ENCODE measurements at places on chromosomes 11 and 22.

DNA sequence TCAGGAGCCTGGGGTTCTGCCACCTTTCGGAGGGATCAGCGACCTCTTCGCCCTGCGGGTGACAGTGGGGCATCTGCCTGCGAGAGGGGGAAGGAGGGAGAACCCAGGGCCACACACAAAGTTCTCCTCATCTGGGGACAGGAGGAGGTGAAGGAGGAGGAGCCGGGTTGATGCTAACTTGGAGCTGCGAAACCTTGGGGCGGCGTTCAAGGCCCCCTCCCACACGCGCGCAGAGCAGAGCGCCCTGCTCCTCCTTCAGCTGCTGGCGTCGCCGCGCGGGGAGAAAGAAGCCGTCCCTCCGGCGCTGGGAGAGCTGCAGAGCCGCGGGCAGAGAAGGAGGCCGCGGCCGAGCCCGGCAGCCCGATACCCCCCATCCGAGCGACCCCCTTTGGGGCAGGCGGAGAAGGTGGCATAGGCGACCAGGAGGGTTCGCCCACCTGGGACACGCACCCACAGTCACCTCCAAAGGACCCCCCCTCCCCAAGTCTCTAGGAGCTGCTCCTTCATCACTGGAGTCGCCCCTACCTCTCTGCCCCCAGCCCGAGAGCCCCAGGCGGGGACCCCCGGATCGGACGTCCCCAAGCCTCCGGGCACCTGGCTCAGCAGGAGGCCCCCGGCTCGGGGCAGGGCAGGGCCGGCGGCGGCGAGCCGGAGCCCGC, at the start of gene RASD2:
RASD2 (plus strand) TSS at position 237 of the 659 bp plus-strand sequence. CDS start 5,979 bp downstream, outside the sequence.
- no peak for DNase-seq

- no peak for DNase-seq
These were observed 7.3 kb upstream of the OR52W1 start for GRCh38 chr11:6191742-6192141.

DNA sequence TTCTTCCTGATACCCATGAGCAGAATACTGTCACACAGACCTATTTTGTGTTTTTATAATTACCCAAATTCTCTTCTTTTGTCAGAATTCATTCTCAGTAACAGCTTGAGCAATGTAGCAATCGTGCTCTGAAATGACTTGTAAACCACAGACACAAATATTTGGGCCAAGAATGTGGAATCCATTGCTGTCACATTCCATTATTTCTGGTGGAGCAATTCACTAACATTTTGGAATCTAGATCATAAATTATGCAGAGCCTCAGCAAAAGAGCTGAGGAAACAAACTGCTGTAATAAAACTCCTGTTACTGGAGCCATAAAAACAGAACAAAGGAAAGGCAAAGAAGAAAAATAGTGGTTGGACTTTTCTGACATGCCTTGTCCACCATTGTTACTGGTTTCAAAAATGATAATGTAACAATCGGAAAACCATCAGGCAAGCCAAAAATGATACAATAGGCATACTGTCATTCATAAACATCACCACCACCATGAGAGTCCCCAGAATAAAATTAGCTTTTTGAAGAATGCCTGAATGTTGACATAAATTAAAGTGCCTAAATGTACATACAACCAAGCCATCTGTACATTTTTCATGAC, 223.4 kb upstream of the PITPNB start:
- DNase-seq = no peak

- DNase-seq = no peak
These were observed 32.4 kb downstream of the GALNT18 start for GRCh38 chr11:11589437-11589836.

All from cortex of kidney (tissue), 1 donor.